ENCODE measurements at places on chromosomes 11 and 22. TPM values are rescaled to one million over a fixed set of nuclear protein-coding genes. Genes with fewer than 3 reads are reported as not detected.

The DEPDC7 gene
- total RNA-seq, result 3.0 TPM

The OR5B21 gene
- total RNA-seq, result not detected

The KRTAP5-7 gene
- not detected for total RNA-seq

The MMP27 gene
- not detected for total RNA-seq

The FREY1 gene
- 1.2 TPM for total RNA-seq

The TMEM132A gene
- 104 TPM for total RNA-seq

The RBM4 gene
- 122 TPM for total RNA-seq

The PKDREJ gene
- total RNA-seq, result under 0.01 TPM

The ISX gene
- not detected for total RNA-seq

The TTC36 gene
- 0.92 TPM for total RNA-seq

The RIMBP3C gene
- 0.69 TPM for total RNA-seq

The KRTAP5-10 gene
- not detected for total RNA-seq

The PLEKHB1 gene
- total RNA-seq, result 29.5 TPM

The FSHB gene
- total RNA-seq, result not detected

The EIF4G2 gene
- 995 TPM for total RNA-seq

The RAB36 gene
- 7.4 TPM for total RNA-seq

The KRTAP5-9 gene
- total RNA-seq, result not detected

The MS4A12 gene
- total RNA-seq, result not detected

The MFNG gene
- total RNA-seq, result 4.2 TPM

The OTOG gene
- total RNA-seq, result 0.23 TPM

The DBX1 gene
- not detected for total RNA-seq

The CYP2D6 gene
- 4.2 TPM for total RNA-seq

The RFPL2 gene
- 2.5 TPM for total RNA-seq

The PLA2G3 gene
- 0.23 TPM for total RNA-seq

The TMPRSS4 gene
- not detected for total RNA-seq

The PLXNB2 gene
- total RNA-seq, result 52.4 TPM

The NRGN gene
- 3.7 TPM for total RNA-seq

The OR8A1 gene
- 0.23 TPM for total RNA-seq

The LAYN gene
- total RNA-seq, result 2.5 TPM

The PAX6 gene
- 14.8 TPM for total RNA-seq

The ZNF214 gene
- 14.1 TPM for total RNA-seq

The UBQLNL gene
- total RNA-seq, result 0.46 TPM

The RDX gene
- total RNA-seq, result 125 TPM

The TP53AIP1 gene
- 1.2 TPM for total RNA-seq

The GNG3 gene
- total RNA-seq, result 99.7 TPM

The GLYAT gene
- not detected for total RNA-seq

The CHRDL2 gene
- total RNA-seq, result not detected

The PGA5 gene
- total RNA-seq, result not detected

The CRYBA4 gene
- total RNA-seq, result not detected

The ZDHHC13 gene
- 37.8 TPM for total RNA-seq

The A4GALT gene
- total RNA-seq, result 0.92 TPM

The SYVN1 gene
- 11.1 TPM for total RNA-seq

The CNGA4 gene
- total RNA-seq, result 0.23 TPM

The KCTD14 gene
- total RNA-seq, result 1.8 TPM

The SLC6A5 gene
- total RNA-seq, result 0.23 TPM

The TMEM191C gene
- total RNA-seq, result 6.0 TPM

The PACS1 gene
- total RNA-seq, result 57.9 TPM

The CEND1 gene
- total RNA-seq, result 19.4 TPM

The XKR3 gene
- not detected for total RNA-seq

Data from diencephalon (tissue), 1 donor.